ENCODE measurements at places on chromosomes 6 and 20.

DNA sequence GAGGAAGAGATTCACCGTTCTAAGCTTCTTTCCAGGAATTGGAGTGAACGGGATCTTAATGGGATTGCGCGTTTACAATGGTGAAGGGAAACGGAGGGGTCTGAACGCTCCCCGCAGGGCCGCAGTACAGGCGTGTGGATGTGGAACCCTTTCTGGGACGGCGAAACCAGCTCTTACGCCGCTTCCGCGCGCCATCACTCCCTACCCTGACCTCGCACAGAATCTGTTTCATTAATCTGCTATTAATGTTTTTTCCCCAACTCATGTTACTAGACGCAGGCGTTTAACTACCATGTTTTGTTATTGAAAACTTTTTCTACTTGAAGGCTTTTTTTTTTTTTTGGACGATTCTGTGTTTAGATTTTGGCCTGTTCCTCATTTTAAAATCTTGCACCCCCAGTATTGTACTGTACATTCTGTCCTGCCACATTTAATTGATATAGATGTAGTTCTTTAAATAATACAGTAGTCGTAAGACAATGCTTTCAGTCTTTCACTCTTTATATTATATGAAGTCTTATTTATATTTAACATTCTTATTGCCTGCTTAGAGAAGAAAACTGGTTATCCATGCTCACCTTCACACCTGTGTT is 696 bp upstream of the SUPT3H start:
- peak; percentile 12 for DNase-seq

GRCh38 chr20:29306390-29307072 is 1950.9 kb upstream of the DEFB115 start:
- no peak for DNase-seq

GRCh38 chr20:54203281-54203680 is 4.6 kb upstream of the PFDN4 start:
- no peak for DNase-seq

GRCh38 chr20:62170536-62170935 is 12.3 kb upstream of the MTG2 start:
- DNase-seq, result no peak

DNA sequence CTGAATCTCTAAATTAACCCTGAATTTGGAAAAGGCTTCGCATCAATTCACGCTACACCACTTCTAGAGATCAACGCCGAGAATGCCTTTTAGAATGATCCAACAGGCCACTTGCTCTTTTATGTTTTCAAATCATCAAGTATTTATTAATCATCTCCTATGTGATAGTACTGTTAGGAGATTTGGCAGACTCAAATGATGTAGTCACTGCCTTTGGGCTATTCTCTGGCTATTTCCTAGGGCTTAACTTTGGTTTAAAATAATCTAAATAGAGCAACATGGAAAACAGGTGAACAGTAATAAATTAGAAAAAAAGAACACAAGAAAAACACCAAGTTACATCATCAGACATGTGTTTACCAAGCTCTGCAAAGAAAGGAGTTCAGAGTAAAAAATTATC is 140.3 kb downstream of the TENT5A start:
- no peak for DNase-seq

DNA sequence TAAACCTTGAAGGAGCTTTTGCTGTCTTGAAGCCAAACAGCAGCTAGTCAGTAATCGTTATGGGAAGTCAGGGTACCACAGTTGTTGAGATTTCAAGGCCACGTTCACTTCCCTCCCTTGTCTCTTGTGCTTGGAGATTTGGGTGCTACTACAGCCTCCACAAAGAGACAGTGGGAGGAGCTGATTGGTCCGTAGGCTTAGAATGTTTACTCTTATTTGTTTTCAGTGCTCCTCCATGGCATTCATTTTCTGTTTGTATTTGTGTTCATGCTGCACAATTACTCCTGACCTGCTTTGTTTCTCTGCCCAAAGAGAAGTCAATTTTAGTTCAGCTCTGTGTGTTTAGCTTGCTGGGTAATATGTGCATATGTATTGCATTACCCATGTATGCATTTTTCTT is 147.7 kb downstream of the PRL start:
- DNase-seq, result no peak

DNA sequence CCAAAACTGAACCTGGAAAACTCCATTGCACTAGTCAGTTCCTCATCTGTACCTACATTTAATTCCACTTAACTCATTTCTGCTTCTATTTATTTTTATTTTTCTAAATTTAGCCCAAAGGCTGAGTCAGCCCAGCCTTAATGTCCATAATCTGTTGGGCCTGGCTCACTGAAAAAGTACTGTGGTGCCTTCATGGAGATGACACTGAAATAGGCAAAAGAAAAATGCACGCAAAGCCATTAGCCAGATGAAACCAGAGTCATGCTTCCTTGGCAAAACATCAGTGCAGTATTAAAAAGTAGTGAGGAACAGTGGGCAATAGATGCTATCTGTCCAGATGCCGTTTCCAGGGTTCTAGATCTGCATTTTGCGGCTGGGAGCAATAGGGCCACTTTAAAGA is 14.7 kb upstream of the PLCB4 start:
- no peak for DNase-seq

DNA sequence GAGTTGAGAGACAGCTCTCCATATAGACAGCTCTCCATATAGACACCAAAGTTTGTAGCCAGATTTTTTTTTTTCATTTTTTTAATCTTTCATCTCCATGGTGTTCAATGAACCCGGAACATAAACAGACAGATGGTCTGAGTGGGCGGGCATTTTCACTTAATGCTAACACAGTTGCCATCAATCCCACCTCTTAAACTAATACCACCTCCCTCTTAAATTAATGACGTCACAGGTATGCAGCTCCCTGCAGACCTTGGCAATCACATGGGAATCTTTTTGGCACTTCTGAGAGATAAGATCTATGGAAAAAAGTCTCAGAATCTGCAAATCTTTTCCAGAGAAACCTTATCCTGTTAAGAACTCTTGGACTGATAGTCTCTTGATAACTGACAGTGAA is 43.2 kb downstream of the PFDN4 start:
- DNase-seq, result no peak

DNA sequence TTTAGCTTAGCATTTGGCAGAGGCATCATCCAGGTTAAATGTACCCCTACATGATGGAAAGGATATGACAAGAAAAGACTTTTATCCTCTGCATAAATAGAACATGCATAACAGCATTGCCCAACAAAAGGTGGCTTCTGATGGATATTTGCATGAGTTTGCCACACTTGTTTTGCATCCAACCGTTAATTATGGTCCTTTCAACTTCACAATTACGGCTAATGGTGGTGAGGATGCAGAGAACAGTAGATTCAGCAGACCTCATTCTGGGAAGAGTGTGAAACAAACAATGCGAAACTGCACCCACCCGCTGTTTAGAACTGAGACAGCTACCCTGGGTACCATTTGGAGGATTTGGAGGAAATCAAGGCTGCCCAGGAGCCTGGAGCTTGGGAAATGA is 690.9 kb upstream of the CHD6 start:
- no peak for DNase-seq

GRCh38 chr6:38773338-38773737 is 58.2 kb downstream of the DNAH8 start:
- DNase-seq, result peak; percentile 12

DNA sequence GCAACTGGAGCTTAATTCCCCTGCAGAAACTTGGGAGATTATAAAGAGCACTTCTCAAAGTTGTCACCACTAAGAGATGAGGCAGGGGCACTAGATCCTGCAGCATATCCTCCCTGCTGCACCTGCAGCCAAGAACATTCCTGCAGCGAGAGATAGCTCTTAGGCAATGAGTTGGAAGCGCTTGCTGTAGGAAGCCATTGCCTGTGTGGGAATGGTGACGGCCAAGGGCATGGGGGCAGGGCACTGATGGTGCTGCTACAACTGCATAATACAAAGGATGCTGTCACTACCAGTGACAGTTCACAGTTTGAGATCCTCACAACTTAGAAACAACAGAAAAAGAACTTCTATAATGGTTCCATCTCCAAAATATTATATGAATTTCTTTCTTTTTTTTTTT is 89.9 kb downstream of the CDS2 start:
- DNase-seq, result no peak

DNA sequence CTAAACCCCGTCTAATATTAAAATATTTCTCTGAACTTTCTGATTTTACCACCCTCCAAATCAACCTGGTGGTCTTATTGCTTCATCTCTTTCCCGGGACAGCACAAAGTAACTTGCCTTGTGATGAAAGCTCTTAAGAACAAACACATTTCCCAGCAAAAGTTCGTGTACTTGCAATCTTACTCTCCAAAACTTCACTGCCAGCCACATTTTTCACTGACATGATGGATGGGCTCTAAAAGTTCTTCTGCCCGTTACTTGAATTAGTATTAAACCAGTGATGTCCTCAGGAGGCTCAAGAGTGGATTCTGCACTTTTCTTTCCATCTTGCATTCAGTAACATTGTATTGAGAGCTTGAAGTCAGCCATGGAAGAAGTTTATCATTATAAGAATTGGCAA is 731.6 kb upstream of the GJE1 start:
- no peak for DNase-seq

- DNase-seq, result no peak
These were observed 27.8 kb upstream of the TMEM14A start for GRCh38 chr6:52643158-52643557.

- no peak for DNase-seq
These were observed 52.8 kb upstream of the RGS17 start for GRCh38 chr6:153183925-153184324.

GRCh38 chr20:44291754-44292153 is 19.2 kb downstream of the FITM2 start:
- DNase-seq, result no peak

GRCh38 chr6:829656-830055 is 136.7 kb upstream of the EXOC2 start:
- DNase-seq, result no peak

- DNase-seq, result no peak
These were observed 32.6 kb upstream of the TBC1D7 start for GRCh38 chr6:13360671-13361540.

DNA sequence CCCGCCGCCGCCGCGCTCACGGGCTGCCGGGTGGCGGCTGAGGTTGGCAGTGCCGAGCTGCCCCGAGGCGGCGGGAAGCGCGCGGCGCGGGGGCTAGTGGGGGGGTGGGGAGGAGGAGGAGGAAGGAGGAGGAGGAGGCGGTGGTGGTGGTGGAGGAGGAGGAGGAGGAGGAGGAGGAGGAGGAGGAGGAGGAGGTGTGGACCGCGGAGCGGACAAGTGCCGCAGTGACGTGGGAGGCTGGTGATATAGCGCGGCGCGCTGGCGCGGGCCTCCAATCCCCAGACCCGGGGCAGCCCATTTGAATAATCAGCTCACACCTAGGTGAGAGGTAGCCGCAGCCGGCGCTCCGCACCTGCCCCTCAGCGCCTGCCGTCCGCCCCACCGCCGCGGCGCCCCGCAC is at the start of gene FOXA2:
TSS of gene FOXA2 (minus strand) at position 51 of the 400 bp plus-strand sequence. CDS start 294 bp downstream, outside the sequence.
- DNase-seq, result no peak

DNA sequence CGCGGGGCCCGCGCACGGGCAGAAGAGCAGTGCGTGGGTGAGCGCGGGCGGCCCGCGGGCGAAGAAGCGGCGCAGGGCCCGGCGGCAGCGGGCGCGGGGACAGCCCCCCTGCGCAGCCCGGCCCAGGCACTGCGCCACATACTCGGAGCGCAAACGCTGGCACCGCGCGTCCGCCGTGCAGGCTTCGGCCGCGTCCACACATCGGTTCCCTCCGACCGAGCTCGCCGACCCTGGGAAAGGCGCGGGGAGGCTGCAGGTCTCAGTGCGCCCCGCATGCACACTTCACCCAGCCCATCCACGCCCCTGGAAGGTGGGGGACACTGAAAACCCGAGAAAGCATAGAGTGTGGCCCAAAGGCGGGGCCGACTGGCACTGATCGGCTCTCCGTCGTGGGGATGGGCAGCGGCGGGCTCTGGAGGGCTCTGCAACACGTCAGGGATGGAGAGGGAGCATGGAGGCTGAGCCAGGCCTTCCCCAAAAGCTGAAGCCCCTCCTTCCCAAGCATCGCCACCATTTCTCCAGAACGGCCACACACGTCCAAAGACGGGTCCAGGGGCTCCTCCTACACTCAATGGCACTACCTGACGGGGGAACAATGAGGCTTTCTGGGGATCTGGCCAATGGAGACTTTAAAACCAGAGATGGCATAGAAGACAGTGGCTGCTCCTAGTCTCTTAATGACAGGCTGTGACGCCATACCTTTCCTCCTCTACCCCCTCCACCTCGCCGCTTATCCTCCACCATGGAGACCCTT is 2.0 kb downstream of the GFRA4 start:
- DNase-seq, result no peak
